ENCODE measurements at places on chromosomes 3 and 15.

GRCh38 chr3:56424336-56424735 lies 43.9 kb downstream of the ERC2 start:
- DNase-seq = no peak

DNA sequence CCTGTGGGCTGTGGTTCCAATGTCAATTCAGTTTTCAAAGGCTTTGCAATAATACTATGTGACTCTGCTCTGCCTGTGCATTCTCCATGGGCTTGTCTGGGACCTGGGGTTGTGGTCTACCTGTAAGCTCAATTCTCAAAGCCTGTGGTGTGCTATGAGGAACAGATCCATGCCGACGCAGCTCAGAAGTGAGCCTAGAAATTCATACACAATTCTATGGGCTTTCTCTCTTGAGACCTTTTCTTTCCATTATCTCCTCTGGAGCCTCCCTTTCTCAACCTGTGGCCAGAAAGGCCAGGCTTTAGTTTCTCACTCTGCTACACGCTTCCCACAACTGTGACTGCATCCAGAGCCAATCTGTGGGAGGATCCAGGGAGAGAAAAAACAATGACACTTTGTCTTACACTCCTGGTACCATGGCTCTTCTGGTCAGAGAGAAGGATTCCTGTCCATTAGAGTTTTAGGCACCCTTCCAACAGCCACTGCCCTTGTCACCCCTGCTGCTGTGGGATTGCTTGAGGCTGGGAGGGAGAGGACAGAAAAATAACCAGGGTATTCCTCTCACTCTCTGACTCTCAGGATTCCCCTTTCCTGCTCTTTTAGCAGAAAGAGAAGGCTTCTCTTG lies 34.1 kb upstream of the KLF13 start:
- no peak for DNase-seq

GRCh38 chr3:179837374-179837773 lies 184.5 kb downstream of the USP13 start:
- DNase-seq = no peak

DNA sequence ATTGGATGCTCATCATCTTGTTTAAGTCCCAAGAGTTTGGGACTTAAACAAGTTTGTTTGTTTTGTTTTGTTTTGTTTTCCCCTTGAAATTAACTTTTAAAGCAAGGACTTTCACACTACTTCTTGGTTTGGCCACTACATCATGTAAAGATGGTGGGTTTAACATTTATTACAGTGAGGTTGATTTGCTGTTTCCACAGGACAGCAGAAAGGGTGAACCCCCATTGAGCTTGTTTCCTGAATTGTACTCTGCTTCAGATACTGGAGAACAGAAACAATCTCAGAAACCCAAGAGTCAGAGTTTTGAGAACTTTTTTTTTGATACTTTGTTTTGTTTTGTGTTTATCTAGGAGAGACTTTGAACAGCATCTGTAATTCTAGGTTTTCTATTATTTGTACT lies 6.7 kb downstream of the POU1F1 start:
- no peak for DNase-seq

DNA sequence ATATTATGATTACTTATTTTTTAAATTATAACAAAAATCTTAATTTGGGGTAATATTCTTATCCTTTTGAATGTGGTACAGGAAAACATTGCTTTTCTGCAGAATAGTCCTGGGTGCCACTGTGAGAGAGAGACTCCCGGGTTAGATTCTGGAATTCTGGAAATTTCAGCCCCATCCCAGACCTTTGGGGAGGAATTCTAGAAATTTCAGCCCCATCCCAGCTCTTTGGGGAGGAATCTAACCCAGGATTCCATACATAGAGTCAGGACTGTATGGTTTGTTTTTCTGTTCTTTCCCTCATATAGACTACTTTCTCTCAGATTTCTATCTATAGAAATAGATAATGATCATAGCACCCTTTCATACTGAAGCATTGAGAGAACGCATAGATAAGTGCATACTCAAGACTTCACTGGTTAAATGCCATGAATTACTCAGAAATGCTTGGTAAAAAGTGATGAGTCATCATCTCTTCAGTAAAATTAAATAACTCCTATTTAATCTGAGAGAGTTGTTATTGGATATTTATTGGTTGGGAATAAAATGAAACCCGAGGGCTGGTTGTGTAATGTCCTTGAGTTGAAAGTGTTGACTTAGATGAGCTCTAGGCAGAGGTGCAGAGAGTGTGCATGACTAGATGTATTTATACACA lies 8.3 kb downstream of the EIF2AK4 start:
- DNase-seq = no peak

DNA sequence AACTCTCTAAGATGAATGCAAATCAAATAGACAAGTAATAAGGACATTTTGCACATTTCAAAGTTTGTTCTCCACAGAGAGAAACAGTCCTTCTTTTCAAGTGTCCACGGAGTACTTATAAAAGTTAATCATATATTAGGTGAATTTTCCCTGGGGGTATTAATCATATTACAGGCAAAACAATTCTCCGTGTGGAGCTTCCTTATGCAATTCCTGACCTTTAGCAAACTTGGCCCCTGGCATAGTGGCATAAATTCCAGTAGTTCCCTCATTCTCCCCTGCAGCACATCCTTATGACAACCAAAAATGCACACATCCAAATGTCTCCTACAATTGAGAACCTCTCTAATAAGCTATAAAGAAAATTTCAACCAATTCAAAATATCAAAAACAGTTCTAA lies 34.4 kb downstream of the FSIP1 start:
- DNase-seq = no peak

DNA sequence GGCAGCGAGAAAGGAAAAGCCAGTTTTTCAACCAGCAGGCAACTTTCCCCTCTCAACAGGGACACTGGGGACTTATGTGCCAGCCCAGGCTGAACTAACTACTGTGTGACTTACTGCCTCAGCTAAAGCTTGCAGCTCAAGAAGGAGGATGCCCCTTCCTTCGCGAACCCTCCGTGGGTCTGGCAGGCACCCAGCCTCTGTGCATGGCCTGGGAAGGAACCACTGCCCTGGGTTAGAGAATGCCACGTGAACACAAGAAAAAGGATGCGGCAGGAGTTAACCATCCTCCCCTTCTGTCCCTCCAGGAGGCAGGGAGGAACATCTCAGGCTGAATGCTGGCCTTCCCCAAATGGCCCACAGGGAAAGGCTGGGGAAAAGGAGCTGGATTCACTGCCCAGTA lies 29.0 kb downstream of the CHDH start:
- no peak for DNase-seq

DNA sequence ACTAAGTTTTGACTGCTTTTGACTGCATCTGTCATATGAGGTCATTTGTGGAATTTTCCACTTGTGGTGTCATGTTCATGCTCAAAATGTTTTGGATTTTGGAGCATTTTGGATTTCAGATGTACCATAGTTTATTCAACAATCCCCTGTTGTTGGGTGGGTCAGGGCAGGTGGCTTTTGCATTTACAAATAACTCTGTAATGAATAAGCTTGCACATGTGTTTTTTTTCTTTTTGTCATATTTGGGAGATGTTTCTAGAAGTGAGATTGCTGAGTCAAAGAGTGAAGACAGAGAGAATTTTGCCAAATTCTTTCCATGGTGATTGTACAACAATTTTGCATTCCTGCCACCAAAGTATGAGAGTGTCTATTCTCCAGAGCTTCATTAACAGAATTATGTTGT lies 62.4 kb upstream of the ADPGK start:
- no peak for DNase-seq

DNA sequence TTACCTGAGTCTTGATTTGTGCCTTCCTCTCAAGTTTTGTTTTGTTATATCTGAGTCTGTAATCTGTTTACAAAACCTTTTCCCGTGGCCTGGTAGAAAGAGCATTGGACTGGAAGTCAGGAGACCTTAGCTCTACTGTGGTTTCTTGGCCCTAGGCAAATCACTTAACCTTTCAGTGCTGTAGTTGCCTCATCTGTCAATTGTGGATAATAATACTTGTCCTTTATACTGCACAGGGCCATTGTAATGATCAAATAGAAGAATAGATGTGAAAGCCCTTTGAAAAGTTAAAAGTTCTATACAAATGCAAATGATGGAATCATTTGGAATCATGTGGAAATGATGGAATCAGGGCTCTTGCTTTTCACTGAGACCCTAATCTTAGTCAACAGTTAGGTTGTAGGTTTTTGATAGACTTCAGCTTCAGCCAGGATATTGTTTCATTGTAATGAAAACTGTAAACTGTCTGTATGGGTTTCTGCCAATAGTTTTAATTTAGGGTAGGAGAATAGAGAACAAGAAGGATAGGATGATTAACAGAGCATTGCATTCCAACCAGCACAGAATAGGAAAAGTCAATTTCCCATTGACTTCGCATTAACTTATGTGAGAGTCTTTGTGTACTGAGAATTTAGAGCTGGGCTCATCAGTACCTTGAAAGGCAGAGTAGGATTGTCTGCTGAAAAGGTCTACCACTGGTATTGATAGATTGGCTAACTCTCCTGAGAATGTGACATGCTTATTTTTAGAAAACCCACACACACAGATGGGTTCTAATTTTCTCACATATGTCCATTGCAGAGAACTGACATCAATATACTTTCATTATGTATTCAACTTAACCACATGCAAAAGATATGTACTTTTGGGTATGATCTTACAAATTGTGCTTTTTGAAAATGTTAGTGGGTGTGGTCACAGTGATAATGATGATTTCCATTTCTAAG lies 21.8 kb downstream of the MAP2K5 start:
- DNase-seq = no peak

- no peak for DNase-seq
Observed at GRCh38 chr3:101288294-101288693, 32.1 kb downstream of the IMPG2 start.

- DNase-seq = no peak
Observed at GRCh38 chr15:100022806-100023205, 289.6 kb upstream of the LYSMD4 start.

DNA sequence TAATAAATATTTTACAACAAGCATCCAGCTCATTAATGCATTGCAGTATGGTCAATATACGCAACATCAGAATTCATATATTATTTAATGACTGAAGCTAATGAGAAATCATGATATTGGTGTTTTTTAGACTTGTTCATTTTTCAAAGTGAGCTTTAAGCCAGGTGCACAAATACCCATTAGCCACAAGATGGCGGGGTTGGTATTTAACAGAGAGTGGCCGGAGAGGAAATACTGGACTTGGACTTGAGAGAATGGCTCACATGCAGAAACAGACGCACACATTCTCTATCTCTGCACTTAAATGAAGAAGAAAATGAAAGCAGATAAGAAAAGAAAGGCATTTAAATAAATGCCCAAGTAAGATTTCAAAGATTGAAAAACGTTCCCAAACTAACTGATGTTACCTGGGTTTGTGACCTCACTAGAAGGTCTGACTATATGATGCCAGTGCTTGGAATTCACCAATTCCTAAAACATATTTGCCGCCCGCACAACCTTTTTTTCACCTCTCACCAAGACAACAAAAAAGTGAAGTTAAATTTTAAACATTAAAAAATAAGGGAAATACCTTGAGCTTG lies 21.2 kb upstream of the CRBN start:
- peak; percentile 47 for DNase-seq

DNA sequence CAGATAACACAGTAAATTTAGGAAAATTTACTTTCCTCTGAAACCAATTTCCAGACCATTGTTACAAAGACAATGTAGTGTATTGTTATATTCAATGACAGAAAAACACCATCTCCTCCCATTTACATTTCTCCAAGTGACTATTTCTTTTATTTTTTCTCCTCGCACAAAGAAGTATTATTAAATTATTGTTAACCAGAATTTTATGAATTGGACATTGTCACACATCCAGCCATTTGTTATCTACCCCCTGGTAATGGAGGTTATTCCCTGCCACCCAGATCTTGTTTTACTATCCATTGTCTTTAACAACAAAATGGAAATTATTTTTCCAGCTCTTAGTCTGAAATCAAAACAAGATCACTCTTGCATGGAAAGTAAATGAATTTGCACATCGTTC lies 511.3 kb downstream of the FGF12 start:
- no peak for DNase-seq

DNA sequence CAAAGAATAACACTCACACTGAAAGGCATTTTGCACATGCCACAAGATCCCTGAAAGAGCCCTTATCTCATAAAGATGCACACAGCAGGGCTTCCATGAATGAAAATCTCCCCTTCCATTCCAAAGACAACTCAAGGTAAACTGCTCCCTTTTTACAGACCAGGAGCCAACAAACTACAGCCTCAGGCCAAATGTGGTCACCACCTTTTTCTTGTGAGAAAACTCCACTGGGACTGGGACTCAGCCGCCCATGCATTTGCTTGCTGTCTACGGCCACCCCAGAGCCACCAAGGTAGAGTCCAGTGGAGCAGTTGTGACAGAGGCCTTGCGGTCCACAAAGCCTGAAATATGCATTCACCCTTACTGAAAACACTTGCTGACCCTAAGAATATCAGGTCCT lies 334.8 kb downstream of the OCA2 start:
- no peak for DNase-seq

- DNase-seq = no peak
Observed at GRCh38 chr3:14440168-14440518, 37.7 kb downstream of the SLC6A6 start.

- no peak for DNase-seq
Observed at GRCh38 chr3:76990606-76991005, 49.3 kb upstream of the ROBO2 start.

- DNase-seq = no peak
Observed at GRCh38 chr3:7793786-7794185, 707.8 kb upstream of the LMCD1 start.
